Stimulated activated CD8-positive, alpha-beta memory T cell treated with anti-CD3 and anti-CD28 coated beads, Interleukin-4, amount 100 ng/mL, for 1 hour (primary cell): ENCODE measurements at places on chromosomes 11 and 22.

DNA sequence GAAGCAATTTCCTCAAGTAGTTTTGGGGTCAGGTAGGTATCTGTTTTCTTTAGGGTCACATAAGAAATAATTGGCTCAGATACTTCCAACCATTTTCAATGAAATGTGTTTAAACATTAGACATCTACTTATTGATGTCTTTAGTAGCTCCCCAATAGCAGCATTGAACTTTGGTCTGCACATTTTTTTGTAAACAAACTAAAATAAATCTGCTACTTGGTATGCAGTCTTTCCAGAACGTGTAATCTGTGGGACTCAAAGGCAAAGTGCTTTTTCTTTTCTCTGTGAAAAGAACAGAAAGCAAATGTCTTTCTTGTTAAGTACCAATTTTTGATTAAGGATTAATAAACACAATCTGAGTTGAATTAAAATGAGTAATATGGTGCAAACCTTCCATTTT, 13.6 kb downstream of the SLC22A25 start:
- no peak for DNase-seq

DNA sequence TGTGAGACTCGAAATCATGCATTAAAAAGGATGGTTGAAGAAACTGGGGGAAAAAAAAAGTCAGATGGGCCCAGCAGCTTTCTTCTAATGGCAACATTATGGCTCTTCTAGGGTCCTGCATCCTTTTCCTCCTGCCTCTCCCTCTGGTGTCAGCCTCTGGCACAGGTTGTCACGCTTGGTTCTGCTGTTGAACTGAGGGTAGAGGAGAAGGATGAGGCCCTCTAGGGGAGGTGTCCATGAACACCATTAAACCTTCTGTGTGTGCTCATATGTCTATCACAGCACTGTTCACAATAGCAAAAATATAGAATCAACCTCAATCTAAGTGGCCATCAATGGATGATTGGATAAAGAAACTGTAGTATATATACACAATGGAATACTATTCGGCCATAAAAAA, 36.0 kb downstream of the BUD13 start:
- DNase-seq, result no peak

DNA sequence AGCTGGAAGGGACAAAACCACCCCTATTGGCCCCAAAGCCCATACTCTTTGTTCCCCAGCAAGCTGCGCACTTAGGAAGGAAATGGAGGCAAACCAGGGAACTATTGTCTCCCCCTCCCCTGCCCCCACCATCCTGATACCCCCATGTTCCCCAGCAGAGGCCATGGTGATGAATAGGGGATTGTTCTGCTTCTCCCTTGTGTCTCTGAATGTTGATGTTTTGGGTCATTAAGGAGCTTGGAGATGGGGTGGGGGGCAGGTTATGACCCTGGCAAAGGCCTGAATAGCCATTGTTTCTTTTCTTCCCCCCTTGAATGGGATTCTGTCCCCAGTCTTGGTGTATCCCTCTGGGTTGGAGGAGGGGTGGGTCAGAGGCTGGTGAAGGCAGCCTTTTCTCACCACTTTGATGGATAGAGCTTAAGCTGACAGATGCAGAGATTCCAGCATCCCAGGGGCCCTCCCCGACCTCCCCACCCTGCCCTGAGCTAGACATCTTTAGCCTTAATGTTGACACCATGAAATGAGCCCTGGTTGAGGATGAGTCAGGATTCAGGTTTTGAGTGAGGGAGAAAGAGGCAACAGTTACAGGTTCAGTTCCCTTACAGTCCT, 8.3 kb downstream of the DTX4 start:
- no peak for DNase-seq

DNA sequence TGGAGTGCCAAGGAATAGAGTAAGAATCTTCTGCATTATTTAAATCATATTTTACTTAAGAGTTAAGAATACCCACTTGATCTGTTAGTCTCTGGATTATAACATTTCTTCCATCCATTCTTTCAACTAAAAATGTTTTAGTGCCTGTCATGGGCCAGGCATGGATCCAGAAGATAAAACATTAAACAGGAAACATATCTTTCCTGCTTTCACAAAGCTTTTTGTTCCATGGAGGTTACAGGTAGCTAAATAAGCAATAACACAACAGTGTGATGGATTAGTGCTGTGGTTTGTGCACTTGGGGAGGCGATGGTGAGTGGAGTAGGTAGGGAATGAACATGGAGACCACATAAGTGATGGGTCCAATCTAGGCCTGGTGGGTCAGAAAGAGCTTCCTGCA, 258.5 kb downstream of the DDX10 start:
- DNase-seq, result no peak

DNA sequence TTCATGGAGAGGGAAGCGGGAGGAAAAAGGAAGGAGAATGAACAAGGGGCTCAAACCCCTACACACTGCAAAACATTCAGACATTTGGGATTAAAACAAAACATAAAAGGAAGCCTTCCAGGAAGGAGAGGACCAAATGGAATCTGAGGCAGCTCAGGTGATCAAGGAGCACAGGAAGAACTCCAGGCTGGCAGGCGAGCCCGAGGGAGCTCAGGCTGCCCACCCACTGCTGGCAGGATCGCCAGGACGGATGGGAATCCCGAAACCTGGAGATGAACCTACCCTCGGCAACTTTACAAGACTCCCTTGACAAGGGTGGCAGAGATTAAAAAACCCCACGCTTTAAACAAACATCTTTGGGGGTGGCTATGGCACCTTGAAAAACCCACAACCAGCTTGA, 5.0 kb upstream of the PYGM start:
- no peak for DNase-seq

GRCh38 chr11:9362393-9362863, 22.0 kb upstream of the IPO7 start:
- DNase-seq, result no peak

DNA sequence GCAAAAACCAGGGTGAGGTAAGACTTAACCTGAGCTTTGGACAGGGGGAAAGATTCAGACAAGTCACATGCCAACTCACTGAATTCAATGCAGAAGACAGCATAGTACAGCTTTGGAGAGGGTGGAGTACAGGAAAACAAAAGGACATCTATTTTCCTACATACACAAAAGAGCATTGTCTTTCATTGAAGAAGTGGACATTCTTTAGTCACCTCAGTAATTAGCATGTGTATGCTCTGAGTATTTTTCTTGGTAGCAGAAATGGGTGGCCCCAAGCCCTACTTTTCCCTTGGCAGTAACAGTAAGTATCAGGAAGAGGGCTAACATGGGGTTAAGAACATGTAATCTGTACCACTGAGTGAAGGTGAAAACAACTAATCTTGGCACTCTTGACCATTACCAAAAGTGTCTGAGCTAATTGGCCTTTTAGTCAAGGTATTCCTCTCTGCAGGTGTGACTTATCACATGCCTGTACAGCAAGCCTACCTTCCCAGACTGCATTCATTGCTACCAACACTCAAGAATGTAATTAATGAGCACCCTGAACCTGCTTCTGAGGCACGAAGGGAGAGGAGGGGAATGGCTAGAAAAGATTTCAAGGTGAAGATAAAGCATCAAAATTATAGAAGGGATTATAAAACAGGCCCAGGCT, 33.9 kb downstream of the SYTL2 start:
- DNase-seq, result no peak

- DNase-seq, result no peak
These were observed 151.3 kb downstream of the CADM1 start for GRCh38 chr11:115352805-115353485.

GRCh38 chr11:17351172-17351509, 459 bp upstream of the NCR3LG1 start:
- DNase-seq, result no peak

GRCh38 chr22:48090332-48090672, 1327.9 kb downstream of the TBC1D22A start:
- DNase-seq, result no peak

GRCh38 chr22:50729391-50730012, 8.5 kb upstream of the ACR start:
- no peak for DNase-seq

DNA sequence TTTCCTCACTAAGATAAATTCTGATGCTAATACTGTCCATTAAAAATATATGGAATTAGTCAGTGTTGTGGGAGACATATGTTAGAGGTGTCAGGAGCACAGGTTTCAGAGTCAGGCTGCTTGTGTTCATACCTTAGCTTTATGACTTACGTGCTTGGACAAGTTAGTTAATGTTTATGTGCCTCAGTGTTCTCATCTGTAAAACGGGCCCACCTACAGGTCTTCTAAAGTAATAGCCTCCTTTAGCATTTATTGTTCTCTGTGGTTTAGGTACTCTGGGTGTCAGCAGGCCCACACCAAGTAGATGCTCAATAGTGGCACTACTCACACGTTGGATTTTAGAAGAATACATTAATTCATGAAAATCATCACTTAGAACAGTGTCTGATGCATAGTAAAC, 308.7 kb upstream of the ZC3H12C start:
- no peak for DNase-seq

DNA sequence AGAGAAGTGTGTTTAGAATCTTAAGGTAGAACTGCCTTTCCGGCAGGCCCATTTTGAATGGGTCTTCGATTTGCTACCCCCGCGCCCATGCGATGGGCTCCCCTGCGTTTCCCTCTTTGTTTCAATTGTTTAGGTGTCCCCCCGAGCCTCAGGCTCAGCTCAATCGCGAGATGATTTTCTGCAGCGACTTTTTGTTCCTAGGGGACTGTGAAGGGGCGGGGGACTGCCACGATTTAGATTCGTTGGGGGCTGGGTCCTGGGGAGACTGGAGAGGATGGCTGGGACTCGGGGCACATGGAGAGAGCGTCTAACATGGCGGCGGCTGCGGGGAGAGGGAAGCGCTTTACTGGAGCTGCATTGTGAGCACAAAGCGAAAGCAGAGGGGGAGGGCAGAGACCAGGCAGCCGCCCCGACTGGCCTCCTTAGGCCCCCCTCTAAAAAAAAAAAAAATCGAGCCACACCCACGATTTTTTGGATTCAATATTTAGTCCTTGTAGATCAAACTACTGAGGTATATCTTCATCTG, 1.7 kb downstream of the CAPRIN1 start:
- peak; percentile 51 for DNase-seq

- DNase-seq, result no peak
These were observed 510.7 kb downstream of the CNTN5 start for GRCh38 chr11:99531468-99531867.

DNA sequence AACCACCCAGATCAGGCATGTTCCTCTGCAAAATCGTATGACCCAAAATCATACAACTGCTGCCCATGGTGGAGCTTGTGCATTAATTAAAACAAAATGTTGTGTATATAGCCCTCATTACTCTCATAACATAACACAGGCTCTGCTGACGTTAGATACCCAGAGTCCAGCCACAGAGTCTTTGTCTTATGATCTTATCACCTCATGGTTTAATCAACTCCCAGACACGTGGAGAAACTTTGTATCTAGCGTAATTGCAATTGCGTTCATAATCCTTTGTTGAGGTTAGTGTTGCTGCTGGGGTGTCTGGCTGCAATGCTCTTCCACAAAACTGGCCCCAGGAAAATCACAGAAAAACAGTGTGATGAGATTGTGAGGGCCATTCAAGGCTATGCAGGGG, 5.0 kb upstream of the APOL1 start:
- DNase-seq, result no peak

DNA sequence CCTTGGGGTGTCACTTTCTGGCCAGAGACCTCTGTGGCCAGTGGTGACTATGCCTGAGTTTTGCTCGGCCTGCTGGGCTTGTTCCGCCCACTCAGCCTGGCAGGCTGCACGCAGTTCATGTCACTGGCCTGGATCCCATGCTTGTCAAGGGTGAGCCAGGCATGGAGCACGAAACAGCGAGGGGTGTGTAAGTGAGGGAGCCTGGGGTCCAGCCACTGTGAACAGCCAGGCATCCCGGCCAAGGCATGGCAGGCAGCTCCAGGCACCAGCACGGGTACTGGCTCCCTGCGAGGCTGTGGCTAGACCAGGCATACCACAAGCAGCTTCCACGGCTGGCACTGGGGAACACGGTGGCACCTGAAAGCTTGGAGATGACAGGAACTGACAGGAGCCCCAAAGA, 214.3 kb downstream of the LRRC4C start:
- no peak for DNase-seq
